ENCODE measurements at places on chromosomes 4 and X.

DNA sequence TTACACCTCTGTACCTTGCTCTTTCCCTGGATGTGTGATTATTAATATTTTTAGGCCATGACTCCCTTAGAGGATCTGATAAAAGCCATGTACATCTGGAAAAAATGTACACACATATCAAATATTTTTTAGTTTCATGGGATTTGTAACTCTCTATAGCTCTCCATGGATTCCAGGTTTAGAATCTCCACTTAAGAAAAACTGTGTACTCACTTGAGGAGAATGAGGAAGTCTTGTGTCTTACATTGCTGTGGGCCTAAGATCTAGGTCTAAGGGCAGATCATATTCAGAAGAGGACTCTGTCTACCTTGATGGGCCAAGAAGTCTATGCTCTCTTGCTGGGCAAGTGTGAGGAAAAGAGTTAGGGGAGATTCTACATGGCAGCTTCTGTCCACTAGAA lies 98.0 kb downstream of the RRAGB start:
- DNase-seq = no peak

- no peak for DNase-seq
These were observed 2.6 kb upstream of the HMX1 start for GRCh38 chr4:8874003-8874895.

- DNase-seq = no peak
These were observed 57.2 kb downstream of the RUFY3 start for GRCh38 chr4:70778888-70779422.

GRCh38 chrX:110397339-110397738 lies 38.7 kb downstream of the RTL9 start:
- DNase-seq = no peak

GRCh38 chr4:140755774-140756318 lies 339 bp downstream of the TBC1D9 start:
- DNase-seq = no peak

DNA sequence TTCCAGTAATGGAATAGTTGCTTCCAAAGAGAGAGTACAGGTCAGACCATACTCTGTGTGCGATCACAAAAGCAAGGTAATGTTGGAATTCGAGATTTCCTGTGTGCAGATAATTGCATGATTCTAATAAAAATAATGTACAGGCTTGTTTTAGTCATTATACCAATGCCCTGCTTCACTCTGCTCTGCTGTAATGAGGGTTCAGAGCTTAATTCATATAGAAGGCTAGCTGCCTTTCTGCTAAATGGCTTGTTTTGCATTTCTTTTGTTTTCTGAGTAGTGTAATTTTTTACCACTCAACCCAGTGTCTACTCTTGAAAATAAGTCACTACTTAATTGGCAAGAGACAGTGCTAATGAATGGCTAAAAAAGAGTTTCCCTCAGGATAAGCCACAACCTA lies 236.0 kb downstream of the CAMK2D start:
- DNase-seq = no peak

GRCh38 chr4:107304699-107305286 lies 268.7 kb upstream of the DKK2 start:
- DNase-seq = no peak

GRCh38 chrX:13180807-13181206 lies 136.4 kb upstream of the FAM9C start:
- DNase-seq = no peak

DNA sequence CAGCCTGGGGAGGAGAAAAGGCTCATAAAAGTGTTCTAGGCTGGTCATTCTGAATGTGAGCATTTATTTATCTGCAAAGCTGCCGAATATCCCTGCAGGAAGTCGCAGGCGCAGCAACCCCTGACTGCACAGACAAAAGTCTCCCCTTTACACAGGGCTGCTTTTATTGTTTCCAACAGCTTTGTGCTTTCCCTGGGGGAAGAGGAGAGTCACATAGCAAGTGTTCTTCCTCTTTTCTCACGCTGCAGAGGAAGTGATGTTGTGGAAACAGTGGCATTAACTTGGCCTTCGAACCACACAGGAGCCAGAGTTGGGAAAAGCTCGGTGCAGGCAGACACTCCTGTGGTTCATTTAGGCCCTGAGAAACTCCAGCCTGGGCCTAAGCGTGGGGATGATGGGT lies 81.5 kb upstream of the BCOR start:
- DNase-seq = no peak

- DNase-seq = peak; percentile 73
These were observed 20.2 kb downstream of the WDR1 start for GRCh38 chr4:10096201-10096977.

DNA sequence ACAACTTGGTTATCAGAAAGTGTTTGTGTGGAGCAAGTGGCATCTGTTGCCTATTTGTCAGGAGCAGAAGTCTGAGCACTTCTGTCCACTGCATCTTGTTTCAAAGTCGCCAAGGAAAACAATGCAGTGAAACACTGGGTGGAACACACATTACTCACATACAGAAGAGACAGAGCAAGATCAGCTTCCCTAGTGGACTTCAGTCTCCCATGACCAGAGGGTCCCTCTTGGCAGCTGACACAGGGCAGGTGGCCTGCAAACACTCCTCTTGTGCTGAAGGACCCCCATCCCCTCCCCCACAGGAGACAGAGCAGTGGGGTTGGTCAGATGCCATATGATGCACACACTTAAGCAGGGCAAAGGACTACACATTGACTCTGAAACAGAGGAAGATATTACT lies 3.6 kb upstream of the BBS12 start:
- no peak for DNase-seq

DNA sequence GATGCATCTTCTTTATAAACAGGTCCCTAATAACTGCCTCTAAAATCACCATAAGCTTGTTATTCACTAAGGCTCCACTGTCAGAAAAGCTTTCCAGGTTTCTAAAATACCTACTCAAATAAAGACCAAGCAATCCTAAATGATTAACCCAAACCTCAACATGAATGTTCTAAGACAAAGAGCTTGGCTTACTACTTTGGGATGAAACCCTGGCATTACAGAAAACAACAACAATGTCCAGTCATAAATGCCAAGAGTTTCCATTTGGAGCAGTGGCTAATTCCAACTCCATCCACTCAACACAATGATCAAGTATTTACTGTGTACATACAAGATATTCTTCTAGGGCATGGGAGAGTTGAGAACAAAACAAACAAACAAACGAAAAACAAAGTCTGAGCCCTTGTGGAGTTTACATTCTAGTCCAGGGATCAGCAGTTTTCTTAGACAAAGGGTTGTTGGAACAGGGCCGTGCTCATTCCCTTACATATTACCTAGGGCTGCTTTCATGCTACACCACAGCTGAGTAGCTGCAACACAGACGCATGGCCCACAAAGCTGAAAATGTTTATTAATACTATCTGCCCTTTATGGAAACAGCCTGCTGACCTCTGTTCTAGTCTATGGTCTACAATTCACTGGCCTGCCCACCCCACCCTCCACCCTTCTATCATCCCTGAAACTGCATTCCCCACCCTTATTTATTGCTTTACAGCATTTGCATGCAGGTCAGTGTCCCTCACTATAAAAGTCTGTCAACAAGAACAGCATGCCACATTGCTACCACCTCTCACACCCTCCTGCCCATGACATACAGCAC lies 23.7 kb downstream of the ABCG2 start:
- no peak for DNase-seq

DNA sequence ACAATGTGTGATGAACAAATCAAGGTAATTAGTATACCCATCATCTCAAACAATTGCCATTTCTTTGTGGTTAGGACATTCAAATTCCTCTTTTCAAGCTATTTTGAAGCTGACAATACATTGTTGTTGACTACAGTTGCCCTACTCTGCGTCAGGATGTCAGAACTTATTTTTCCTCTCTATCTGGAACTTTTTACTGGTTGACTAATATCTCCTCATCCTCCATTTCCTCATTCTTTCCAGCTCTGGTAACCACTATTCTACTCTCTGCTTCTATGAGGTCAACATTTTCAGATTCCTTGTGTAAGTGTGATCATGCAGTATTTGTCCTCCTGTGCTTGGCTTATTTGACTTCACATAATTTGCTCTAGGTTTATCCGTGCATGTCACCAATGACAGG lies 240.5 kb upstream of the HS3ST1 start:
- no peak for DNase-seq

GRCh38 chr4:128600410-128600809 lies 209.1 kb upstream of the JADE1 start:
- no peak for DNase-seq

DNA sequence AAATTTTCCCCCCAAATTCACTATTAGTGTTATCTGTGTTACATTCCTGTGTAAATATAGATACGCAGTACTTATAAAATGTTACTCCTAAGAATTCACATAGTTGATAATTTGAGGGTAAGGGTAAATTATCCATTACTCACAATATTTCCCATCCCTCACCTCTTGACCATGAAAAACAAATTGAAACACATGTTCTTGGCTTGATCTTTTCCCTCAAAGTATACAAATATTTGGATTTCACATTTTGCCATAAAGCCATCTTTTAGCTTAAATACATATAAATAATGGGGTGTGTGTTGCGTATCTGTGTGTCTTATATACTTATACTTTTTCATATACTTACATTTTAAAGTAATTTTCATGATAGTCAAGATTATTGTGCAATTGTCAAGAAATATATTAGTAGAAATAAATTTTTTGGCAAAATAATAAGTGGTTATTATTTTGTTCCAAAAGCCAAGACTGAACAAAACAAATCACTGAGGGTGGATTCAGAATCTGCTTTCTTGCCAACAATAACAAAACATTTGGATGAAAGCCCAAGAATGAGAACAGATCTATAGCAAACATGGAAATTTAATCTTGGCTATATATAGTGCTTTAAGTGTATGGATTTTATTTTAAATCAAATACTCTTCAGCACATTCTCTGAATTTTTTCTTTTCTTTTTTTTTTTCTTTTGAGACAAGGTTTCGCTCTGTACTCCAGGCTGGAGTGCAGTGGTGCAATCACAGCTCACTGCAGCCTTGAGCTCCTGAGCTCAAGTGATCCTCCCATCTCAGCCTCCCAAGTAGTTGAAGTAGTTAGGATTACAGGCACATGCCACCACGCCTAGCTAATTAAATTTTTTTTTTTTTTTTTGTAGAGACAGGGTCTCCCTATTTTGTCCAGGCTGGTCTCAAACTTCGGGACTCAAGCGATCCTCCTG lies 48.5 kb upstream of the PRSS48 start:
- no peak for DNase-seq

DNA sequence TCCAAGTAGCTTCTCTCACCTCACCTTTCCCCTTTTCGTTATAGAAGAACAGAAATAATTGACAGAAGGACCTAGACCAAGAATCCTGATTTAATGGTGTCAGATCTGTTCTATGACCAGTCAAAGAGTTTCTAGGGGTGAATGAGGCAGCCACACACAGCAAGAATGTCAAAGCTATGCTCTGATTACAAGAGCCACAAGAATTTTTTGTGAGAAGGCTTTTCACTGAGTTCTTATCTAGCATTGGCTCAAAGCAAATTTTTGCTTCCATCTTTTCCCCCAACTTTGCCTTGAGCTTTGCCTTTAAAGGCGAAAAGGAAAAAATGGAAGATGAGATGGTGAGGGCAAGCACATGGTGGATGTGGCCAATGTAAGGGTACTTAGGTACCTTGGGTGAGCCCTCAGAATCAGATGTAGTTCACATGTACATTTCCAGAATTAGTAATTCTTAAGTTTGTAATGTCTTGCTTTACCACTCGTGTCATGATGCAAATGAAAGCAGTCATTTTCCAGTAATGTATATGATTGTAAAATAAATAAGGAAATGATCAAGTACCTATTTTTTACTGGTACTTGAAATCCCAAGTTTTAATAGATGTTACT lies 23.5 kb downstream of the FMR1 start:
- no peak for DNase-seq

DNA sequence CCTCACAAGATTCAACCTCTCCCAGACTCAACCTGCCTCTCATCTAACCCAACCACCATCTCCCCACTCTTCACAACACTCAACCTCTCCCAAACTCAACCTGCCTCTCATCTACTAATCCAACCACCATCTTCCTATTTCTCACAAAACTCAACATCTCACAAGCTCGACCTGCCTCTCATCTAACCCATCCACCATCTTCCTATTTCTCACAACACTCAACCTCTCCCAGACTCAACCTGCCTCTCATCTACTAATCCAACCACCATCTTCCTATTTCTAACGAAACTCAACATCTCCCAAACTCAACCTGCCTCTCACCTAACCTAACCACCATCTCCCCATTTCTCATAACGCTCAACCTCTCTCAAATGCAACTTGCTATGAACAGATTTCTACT lies 29.8 kb downstream of the FAT1 start:
- DNase-seq = no peak

DNA sequence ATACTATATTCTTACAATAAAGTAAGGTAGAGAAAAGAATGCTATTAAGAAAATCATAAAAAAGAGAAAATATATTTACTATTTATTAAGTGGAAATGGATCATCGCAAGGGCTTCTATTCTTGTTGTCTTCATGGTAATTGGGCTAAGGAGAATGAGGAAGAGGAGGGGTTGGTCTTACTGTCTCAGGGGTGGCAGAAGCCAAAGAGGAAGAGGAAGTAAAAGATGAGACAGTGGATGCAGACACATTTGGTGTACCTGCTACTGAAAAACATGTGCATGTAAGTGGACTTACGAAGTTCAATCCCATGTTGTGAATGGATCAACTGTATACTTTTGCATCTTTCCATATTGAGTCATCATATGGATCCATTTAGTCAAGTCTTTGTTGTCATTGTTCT lies 1502.1 kb upstream of the ADGRL3 start:
- no peak for DNase-seq

DNA sequence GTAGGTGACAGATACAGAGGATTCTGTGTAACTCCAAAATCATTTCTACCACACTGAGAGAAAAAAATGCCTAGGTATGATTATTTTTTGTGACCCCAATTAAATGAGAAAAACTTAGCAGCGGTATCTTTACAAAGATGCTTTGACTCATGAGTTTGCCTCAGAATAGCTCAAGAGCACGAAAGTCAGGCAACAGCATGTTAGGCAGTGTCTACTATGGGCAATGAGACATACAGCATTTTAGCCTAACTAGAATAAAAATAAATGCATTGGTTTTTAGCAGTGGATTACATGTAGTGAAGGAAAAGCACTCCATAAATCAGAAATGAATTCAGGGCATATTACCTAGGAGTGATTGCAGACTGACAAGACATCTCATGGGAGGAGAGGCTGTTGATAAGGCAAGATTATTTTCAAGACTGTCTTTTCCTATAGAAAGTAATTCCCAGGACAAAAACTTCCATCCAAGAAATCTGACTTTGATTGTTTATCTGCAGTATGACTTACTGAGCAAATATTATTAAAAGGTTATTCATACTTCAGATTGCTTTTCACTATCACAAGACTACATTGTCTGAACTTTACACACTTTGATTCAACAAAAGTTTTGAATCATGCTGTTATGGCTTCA lies 3.6 kb downstream of the ANXA10 start:
- DNase-seq = no peak

Measured in effector memory CD8-positive, alpha-beta T cell (primary cell).